ENCODE measurements at places on chromosomes 3 and 15.

DNA sequence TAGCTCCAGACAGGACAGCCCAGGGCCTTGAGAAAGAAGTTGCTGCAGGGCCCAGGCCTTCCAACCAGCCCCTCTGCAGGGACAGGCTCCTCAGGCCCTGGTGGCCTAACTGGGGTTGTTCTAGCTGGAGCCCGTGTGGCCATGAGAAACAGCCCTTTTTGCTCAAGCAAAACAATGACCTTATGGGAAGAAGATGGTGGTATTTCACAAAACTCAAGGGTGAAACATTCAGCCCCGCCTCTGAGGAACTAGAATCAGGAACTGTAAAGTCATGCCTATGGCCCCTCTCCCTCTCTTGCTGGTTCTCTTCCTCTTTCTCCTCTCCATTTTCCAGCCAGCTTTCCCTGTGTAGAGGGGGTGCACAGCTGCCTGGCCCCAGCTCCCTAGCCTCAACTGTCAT lies 273.3 kb downstream of the RPLP1 start:
- DNase-seq, result no peak

DNA sequence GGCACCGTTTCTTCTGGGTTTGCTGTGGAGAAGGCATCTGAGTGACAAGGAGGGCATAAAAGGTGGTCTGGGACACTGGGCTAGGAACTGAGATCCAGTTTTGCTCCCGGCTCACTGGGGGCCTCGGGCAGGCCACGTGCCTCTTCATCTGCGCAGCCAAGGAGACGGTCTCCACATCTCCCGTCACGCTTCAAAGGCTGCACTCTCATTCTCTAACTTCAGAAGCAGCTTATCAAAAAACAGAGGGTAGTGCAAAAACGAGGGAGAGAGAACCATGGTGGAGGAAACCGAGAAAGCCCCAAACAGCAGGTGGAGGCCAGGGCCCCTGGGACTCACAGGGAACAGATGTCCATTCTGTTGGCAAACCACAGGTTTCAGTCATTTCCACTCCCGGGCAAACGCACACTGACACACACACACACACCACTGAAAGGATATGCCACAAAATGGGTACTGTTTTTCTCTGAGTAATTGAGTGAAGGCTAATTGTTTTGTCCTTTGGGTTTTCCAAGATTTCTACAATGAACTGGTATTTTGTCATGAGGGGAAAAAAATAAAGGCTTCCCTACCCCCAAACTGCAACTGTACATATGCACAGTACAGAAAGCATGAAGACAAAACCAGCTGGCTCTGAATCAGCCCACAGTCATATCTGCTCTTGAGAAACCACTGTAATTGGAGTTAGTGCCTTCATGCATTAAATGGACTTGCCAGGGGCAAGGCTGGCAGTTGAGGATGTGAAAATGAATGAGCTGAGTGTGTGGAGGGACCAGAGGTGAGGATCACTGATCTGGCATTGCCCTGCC lies 71.9 kb downstream of the MGLL start:
- no peak for DNase-seq

GRCh38 chr3:56845505-56845904 lies 43.8 kb upstream of the ARHGEF3 start:
- DNase-seq, result no peak

DNA sequence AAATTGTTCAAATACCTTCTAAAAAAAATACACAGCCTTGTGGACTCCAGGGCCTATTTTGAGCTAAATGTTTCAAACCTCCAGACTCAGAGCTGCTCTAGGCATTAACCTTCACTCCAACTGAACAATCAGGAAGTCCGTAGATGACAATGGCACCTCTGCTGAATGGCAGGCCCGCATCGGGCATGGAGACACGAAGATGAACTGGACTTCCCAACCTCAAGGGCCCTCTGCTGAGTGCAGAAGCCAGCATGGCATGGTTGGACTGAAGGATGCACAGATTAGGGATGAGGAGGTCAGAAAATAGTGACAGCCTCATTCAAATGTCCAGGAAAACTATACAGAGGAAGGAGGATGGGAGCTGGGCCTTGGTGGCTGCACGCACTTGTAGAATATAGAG lies 2.2 kb downstream of the FAM174B start:
- DNase-seq, result no peak

- DNase-seq, result no peak
Measured at GRCh38 chr3:187263270-187263669, 28.3 kb downstream of the MASP1 start.

- DNase-seq, result no peak
Measured at GRCh38 chr3:2849092-2849491, 261.1 kb downstream of the IL5RA start.

- no peak for DNase-seq
Measured at GRCh38 chr3:55968331-55968730, 481.2 kb upstream of the WNT5A start.

DNA sequence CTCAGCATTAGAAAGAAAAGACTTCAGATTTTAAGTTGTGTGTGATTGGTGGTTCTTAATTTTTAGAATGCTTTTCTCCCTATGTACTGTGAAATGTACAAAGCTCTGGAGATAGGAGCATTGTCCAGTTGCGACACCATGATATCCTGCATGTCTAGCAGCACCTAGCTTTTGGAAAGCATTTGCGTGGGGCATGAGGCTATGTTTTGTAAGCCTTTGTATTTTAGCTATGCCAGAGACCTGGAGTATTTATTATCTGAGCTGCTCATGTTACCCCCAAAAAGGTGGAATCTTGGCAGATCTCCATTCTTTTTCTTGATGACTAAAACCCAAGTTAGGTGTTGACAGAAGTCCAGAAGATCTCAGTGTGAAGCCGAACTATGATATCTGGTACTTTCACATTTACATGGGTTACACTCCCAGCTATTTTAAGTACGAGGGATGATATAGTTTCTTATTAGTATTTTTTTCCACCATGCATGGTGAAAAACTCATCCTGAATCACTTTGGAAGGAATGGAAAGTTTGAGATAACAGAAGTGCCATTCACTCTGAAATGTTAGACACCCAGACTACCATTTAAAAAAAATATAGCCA lies 126.7 kb upstream of the SAMMSON start:
- DNase-seq, result no peak

- no peak for DNase-seq
Measured at GRCh38 chr15:101718896-101719295, 5.4 kb downstream of the TARS3 start.

GRCh38 chr15:39127925-39128617 lies 452.8 kb upstream of the THBS1 start:
- no peak for DNase-seq

GRCh38 chr3:197430502-197430901 lies 125.3 kb downstream of the BDH1 start:
- no peak for DNase-seq

- DNase-seq, result no peak
Measured at GRCh38 chr3:38582941-38583645, 66.4 kb downstream of the SCN5A start.

DNA sequence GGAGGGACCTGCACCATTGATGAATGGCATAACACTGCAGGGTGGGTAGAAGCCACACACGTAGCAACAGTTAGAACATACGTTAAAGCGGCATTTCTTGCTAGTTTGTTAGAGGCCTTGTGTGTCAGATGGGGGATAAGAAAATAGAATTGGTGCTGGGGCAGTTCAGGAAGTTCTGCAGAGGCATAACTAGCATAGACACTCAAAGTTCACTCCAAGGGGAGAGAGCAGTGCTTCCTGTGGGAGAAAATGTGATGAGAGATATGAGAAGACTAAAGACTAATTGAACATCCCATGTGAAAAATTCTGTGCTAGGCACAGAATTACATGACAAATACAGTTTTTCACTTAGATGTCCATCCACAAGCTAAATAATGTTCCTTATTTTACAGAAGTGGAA lies 327.1 kb downstream of the ZNF621 start:
- no peak for DNase-seq

DNA sequence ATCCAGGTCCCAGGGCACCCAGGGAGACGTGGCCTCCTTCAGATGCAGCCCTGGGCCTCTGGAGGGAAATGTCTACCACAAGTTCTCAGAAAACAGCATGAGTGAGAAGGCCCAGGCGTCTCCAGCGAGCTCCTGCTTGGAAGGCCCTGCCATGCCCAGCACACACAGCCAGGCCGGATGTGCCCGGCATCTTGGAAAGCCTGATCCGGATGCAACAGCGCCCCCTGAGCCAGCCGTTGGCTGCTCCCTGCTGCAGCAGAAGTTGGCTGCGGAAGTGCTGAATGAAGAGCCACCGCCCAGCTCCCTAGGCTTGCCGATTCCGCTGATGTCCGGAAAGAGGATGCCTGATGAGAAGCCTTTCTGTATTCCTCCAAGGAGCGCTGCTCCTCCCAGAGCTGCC lies 856 bp downstream of the NPAP1 start:
- DNase-seq, result no peak
